ENCODE measurements at places on chromosomes 6 and 20.

DNA sequence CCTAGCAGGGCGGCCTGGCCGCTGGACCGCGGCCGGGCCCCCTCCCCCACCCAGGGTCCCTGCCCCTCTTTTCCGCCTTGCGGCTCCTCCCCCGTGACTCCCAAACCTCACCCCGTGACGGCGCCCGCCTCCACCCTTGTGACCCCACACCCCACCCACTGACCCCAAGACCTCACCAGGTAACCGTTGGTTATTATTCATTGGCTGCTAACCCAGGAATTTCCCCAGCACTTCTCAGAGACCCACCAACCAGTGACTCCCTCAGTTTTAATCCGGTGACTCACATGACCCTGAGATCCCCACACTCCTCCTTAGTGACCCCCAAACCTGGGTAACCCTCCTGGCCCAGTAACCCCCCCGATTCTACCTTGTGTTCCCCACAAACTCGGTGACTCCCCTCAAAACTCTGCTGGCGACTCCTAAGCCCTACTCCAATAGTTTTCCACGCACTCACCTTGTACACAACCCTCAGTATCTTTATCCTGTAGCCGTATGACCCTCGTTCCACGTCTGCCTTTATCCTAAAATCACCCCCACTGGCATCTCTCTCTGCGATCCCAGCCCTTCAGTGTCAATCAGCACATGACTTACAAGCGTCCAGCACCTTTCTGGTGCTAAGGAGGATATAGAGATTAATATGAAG, 534 bp downstream of the ZNF76 start:
- no peak for DNase-seq

GRCh38 chr6:47180633-47181032, 129.1 kb downstream of the TNFRSF21 start:
- no peak for DNase-seq

GRCh38 chr6:134223796-134224420, 94.0 kb downstream of the SGK1 start:
- DNase-seq = no peak

DNA sequence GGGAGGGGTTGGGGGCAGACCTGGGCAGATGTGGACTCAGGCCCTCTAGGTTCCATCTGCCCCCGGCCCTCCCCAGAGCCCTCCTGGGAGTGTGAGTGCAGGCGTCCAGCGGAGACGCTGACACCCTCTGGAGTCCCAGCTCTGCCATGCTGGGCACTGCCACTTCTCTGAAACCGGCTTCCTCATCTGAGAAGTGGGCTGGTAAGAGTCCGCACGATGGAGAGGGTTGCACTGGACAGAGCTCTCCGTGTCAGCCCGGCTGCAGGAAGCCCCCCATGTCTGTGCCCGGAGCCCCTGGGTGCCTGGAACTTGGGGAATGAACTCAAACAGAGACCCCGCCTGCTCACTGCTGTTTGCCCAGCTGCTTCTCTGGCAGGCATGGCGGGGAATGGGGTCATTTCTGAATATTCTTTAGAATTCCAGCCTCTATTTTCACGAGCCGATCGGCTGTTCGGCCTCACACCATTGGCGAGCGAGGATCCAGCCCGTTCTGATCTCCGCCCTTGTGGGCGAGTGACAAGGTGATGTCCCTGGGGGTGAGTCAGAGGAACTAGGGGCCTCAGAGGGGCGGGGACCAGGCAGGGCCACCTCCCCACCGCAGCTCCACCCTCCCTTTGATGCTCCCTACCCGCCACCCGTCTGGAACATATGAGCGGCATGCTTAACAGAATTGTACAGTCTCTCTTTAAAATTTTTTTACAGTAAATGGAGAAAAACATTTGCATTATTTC, 47.8 kb upstream of the GATA5 start:
- DNase-seq = no peak

- DNase-seq = no peak
These were observed 109.2 kb upstream of the ADGRF1 start for GRCh38 chr6:47151232-47151898.

DNA sequence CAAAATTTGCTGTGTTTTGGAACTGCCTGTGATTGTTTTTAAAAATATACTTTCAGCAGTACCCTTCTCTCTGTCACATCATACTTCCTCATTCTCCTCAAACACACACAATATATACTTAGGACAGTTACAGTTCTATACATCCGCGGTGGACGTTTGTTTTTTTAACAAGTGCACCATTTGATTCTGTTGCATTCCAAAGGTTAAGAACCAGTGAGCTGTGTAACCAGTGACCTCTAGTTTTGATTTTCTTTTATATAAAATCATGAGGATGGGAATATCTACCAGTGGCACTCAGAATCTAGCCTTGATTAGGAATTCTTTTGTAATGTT, 152.8 kb downstream of the CARMIL1 start:
- no peak for DNase-seq

All from SK-N-MC (cell line).